ENCODE measurements at places on chromosomes 7 and 10. TPM values are rescaled to one million over a fixed set of nuclear protein-coding genes. Genes with fewer than 3 reads are reported as not detected.
A peak's percentile ranks its signal among the peaks of the same experiment; 100 is the strongest.

Gene WASHC2A
- 42.2 TPM for total RNA-seq

GRCh38 chr10:70458329-70459060, 17.0 kb upstream of the NODAL start:
- DNase-seq = peak; percentile 83

Gene PIK3CG
- total RNA-seq = 8.6 TPM

- DNase-seq = no peak
Measured at GRCh38 chr10:21160116-21160515, 263.0 kb upstream of the NEBL start.

DNA sequence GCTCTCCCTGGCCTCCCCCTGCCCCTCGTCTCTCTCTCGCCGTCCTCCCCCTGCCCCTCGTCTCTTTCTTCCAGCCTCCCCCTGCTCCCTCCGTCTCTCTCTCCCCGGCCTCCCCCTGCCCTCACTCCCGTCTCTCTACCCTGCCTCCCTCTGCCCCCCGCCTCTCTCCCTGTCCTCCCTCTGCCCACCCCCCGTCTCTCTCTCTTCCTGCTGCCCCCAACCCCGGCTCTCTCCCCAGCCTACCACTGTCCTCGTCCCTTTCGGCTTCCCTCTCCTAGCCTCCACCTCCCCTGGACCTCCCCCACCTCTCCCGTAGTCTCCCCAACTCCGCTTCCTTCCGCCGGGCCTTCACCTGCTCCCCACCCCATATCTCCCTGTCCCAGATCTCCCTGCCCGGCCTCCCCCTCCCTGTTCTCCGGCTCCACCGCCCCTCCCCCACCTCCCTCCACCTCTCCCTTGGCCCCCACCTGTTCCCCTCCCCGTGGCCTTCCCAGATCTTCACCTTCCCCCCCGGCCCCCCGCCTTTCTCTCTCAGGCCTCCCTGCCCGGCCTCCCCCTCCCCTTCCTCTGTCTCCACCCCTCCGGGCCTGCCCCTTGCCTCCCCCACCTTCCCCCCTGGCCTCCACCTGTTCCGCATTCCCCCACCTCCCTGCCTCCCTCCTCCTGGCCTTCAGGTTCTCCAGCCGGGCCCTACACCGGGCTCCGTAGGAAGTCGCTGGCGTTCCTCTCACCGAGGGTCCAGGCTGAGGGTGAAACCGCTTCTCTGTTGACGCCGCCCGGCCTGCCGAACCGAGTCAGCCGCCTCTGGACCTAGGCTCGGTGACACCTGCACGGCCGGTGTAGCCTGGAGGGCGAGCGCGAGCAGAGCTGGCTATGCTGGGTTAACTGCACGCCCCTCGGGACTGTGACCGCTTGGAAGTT, 1.2 kb downstream of the GET4 start:
- peak; percentile 35 for DNase-seq

Gene CCDC3
- total RNA-seq = 33.5 TPM

Gene OR13A1
- not detected for total RNA-seq

Gene LOXL4
- total RNA-seq = 15.1 TPM

Gene TMEM72
- total RNA-seq = 19.3 TPM

- no peak for DNase-seq
Measured at GRCh38 chr7:17947620-17948019, 7.3 kb upstream of the SNX13 start.

DNA sequence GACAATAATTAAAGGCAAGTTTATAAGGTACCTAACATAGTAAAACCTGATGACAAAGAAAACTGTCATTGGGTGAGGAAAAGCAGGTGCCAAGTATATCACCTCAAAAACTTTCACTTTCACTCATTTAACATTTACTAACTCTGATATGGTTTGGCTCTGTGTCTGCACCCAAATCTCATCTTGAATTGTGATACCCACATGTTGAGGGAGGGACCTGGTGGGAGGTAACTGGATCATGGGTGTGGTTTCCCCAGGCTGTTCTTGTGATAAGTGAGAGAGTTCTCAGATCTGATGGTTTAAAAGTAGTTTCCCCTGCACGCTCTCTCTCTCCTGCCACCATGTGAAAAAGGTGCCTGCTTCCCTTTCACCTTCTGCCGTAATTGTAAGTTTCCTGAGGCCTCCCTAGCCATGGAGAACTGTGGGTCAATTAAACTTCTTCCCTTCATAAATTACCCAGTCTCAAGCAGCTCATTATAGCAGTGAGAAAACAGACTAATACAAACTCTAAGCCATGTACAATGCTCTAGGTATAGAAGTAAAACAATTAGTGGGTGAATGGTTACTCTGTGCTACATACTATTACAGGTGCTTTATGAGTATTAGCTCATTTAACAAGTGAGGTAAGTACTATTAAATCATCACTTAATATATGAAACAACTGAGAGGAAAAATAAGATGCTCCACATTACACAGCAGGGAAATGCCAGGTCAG, 199.0 kb downstream of the CHCHD3 start:
- no peak for DNase-seq

DNA sequence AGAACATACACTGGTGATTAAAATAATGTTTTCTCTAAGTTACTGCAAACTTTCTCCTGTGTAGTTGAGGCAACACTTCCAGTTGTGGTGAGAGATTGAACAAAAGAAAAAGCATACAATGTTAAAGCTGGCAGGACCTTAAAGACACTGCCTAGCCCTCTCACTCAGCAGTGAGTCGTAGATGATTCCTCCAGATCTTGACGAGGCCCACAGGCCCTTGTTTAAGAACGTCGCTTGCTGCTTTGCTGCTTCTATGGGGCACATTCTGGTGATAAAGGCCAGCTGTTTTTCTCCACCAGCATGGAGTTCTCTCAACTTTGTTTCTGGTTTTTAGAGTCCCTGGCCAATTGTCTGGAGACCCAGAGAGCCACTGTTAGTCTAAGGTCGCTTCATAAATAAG, 2.8 kb upstream of the DENND11 start:
- no peak for DNase-seq

DNA sequence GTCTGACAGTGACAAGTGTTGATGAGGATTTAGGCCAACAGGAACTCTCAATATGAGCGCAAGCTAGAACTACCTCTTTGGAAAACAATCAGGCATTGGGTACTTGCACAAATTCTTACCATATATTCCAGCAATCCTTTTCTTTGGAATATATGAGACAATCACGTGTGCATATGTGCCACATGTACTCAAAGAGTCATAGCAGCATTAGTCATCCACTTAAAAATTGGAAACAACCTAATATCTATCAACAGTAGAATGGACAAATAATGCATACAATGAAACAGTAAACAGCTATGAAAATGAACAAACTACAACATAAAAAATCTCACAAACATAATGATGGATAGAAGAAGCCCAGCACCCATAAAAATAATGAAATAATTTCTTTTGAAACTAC, 179.7 kb downstream of the GLI3 start:
- no peak for DNase-seq

Gene CPA5
- 1.1 TPM for total RNA-seq

GRCh38 chr10:129815898-129816655, 148.0 kb downstream of the EBF3 start:
- DNase-seq = no peak

- DNase-seq = peak; percentile 74
Measured at GRCh38 chr7:138980563-138981291, 462 bp downstream of the KIAA1549 start.

GRCh38 chr10:71250405-71250804, 38.0 kb downstream of the UNC5B start:
- no peak for DNase-seq

Data from kidney (tissue), 22 donors.